ENCODE measurements at places on chromosomes 2 and 18.

GRCh38 chr2:220437938-220438337 lies 810.5 kb downstream of the SLC4A3 start:
- DNase-seq = no peak

DNA sequence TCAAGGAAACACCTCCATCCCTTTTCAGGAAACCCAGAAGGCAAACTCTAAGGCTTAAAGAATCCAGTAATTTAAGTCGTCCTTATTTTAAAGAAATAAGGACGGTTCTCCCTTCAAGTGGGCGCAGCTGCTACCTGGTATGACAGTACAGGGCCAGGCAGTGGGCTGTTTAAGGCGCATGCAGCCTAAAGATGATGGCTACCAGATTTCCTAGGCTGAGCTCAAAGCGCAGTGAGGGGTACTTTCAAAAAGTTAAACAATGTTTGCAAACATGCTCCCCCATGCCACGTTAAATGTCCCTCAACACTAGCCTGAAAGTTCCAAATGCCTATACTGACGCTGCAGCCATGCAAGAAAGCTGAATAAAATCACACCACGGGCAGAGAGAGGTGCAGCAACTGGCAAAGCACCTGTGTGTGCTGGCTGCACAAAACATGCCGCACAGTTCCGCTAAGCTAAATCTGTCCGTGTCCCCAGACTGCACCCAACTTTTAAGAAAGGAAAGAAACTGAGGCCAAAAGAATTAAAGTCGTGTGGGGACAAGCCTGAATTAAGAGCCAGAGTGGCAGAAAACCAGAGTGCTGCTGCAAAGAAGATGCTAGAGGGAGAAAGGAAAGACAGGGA lies 583 bp downstream of the HIBCH start:
- no peak for DNase-seq

DNA sequence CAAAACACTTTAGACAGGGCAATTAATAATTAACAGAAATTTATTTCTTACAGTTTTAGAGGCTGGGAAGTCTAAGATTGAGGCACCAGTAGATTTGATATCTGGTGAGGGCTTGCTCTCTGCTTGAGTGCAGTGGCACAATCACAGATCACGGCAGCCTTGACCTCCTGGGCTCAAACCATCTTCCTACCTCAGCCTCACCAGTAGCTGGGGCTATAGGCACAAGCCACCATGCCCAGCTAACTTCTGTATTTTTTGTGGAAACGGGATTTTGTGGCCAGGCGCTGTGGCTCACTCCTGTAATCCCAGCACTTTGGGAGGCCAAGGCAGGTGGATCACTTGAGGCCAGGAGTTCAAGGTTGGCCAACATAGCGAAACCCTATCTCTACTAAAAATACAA lies 29.0 kb upstream of the ACVR1 start:
- DNase-seq = no peak

DNA sequence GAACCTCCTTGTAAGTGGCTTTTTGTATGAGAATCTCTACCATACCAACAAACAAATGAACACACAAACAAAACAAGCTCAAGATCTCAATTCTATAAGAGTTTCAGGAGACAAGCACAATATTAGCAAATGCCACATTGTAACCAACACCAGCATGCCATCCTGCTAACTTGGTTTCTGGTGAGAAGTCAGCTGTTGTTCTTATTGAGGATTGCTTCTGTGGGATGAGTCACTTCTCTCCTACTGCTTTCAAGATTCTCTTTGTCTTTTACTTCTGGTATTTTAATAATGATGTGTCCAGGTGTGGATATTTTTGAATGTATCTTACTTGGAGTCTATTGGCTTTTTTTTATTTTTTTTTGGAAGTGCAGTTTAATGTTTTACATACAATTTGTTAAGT lies 131.7 kb downstream of the BCL2L11 start:
- no peak for DNase-seq

- DNase-seq = no peak
Measured at GRCh38 chr2:43019536-43020183, 206.7 kb downstream of the ZFP36L2 start.

DNA sequence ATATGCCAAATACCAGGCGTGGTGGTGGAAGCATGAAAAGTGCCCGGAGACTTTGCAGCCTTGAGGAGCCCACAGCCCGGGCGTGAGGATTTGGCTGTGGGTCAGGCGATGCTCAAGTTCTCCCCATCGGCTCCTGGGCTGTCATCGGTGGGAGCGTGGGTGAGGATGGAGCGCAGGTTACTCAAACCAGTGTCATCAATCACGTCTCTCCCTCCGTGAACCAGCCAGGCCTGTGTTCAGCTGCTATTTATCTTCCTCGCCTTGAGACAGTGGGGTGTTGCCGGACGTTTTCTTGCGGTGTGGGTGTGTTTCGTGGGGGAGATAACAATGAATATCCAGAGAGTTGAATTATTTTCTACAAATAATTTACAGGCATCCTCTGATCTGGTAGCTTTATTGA lies 317.6 kb downstream of the EIPR1 start:
- no peak for DNase-seq

DNA sequence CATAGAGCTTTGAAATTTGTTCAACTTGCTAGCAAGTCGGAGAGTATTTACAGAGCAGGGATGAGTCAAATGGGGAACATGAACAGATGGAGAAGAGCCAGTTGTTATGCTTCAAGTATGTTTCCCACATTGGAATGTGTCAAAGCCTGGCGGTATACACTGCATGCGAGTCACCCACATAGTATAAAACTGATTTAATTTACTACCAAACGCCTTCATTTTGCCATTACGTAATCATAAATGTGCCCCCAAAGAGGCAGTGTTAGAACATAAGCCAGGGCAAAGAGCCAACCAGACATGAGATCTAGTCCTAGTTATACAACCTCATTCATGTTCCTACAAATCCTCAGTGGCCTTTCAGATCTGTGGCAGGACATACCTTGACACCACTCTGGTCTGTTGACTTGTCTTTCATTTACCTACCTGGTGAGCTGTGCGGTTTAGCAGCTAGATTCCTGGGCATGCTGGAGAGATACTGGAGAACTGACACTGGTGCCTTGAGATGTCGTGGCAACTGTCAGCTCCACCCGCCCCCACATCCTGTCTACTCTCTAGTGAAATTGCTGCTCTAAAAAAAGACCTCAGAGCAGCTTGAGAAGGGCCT lies 21.7 kb upstream of the NRP2 start:
- DNase-seq = peak; percentile 39

DNA sequence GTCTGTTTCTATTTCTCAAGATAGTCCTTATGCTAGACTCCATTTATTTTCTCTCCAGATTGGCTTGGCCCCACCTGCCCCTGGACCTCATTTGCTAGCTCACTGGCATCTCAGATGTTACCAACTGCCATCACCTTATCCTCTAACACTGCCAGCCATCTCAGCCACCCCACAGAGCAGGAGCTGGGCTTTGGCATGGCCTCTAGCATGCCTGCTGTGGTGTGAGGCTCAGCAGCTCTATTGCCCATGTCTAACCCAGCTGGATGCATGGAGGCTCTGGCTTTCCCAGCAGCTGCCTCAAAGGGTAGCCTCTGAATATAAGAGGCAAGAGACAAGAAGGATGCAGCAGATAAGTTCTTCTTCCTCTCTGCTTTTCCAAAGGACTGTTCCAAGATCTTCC lies 373.4 kb downstream of the TNS1 start:
- DNase-seq = no peak

DNA sequence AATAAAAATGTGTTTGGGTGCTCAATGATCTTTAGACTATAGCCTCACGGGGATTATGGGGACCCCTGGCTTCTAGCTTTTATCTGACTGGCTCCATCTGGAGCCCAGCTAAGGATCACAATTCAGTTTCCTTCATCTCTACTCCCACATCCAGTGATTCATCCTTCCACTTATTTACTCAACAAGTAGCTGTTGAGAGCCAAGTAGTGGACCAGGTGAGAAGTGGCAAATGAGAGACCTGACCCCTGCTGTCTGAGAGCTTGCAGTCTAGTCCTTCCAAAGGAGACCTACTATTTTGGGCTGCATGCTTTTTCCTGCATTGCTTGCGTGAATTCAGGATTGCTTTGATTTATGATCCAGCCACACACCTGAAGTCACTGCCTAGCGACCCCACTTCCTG lies 10.7 kb upstream of the DSG3 start:
- DNase-seq = no peak

DNA sequence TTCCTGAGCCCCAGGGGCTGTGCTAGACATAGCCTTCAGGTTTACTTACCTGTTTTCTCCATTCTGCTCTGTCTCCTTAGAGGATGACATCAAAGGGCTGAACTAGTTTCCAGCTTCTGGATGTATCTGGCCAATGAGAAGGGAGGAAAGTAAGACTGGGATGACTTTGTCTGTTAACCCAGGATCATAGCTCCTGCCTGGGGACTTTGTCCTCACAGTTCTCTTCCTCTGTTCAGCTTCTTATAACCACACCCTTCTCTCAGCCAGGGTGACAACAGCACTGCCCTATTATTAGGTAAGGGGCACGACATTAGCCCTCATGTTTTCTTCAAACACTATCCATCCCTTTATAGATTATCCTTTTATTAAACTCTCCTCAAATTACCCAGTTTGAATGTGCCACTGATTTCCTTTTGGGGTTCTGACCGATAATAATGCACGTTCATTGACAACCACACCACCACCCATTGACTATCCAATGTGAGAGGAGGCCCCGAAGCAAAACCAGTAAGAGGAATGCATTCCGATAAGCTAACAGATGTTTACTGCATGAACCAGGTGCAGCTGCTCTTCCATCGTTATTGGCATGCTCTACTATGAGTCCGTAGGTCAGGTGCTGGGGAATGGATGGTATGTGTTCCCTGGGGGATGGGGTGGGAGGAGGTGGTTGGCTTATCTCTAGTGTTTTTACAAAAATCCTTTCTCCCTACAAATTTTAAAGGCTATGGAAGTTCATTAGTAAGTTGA lies 23.5 kb downstream of the TSN start:
- no peak for DNase-seq

DNA sequence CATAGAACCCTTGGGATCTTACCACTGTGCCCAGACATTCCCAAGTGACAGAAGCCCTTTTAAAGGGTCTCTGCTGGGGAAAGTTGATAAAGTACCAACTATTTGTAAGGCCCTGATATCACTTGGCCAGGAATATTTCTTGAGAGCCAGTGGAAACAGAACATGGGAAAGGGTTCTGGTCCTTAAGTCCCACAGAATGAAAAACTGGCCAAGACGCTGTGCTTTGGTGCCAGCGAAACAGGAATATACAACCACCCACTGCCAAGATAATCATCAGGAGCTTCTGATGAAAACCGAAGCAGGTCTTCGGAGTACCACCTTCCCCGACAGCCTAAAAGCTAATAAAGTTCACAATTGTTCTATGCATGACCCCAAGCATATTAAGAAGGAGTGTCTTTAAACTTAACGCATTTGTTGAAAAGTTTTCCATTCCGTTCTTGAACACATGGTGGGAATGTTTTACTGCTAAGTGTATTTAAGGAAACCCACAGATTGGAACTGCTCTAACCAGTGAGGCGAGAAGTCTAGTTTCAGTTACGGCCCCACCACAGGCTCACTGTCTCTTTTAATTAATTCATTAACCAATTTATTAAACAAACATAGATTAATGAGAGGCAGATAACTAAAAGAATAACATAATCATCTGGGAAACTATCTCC lies 152.6 kb downstream of the ANKRD44 start:
- no peak for DNase-seq

Data from suppressor macrophage treated with lipopolysaccharide for 1 hour (primary cell).